ENCODE measurements at places on chromosomes 2 and 18. TPM values are rescaled to one million over a fixed set of nuclear protein-coding genes. Genes with fewer than 3 reads are reported as not detected.
A peak's percentile ranks its signal among the peaks of the same experiment; 100 is the strongest.

The TEX44 gene
- not detected for total RNA-seq

DNA sequence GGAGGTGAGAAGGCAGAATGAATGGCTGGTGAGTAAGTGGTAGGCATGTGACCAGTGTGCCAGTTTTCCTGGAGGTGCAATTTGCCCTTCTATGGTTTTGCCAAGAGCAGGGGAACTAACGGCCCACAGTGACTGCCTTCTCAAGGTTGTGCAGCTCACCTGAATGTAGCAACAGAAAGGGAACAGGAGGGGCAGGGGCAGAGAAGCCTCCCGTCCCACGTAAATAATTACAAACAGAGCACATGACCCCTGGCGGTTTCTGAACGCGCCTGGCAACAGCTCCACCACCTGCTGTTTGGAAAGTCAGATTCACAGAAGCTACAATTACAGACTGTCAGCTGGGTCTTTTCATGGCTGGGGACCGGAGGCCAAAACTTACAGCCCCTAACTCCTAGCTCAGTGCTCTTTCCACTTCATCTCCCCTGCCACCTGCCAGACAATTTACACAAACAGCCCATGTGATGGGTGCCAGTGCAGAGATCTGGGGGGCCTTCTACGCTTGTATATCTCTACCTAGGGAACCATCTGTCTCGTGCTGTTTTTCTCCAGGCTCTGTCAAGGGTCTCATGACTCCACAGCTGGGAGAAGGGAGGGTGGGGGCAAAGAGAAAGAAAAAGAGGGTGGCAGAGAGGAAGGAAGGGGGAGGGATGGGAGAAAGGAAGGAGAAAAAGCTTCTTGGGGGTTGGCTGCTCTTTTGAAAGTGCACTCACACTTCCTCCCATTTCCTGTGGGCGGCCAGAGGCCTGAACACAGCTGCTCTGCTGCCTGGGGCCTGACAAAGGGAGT, 69.6 kb downstream of the POLR1A start:
- DNase-seq = peak; percentile 97

GRCh38 chr2:145075454-145076062, 555.6 kb upstream of the ZEB2 start:
- DNase-seq = no peak

DNA sequence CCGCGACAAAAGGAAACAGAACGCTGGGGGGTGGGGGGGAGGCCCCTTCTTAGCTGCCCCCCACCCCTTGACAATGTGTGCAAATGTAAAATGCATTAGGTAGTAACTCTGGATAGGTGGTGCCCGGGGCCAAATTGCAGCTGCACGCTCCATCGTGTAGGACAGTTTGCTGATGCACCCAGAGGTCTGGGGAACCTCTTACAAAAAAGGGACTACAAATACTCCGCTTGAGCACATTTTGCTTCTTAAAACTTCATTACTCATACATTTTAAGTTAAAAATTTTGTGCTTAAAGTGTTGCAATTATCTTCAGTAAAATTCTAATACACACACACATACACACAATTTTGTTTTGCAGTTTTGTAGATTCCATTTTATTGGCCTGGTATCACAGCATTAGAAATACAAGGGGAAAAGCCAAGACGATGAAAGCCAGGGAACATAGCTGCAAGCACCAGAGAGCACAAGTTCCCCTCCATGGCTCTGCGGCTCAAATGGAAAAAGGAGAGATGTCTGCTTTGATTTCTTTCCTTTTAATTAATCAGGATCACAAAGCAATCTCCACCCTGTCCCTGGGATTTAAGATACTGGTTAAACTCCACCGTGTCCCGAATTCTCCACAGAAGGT, 582.1 kb downstream of the ZEB2 start:
- DNase-seq = peak; percentile 56

The ST3GAL5 gene
- total RNA-seq = 18.2 TPM

- DNase-seq = no peak
Observed at GRCh38 chr18:68769461-68769860, 28.4 kb upstream of the CCDC102B start.

The SERPINB11 gene
- 1.0 TPM for total RNA-seq

GRCh38 chr18:76553715-76554546, 58.9 kb upstream of the ZNF516 start:
- DNase-seq = no peak

DNA sequence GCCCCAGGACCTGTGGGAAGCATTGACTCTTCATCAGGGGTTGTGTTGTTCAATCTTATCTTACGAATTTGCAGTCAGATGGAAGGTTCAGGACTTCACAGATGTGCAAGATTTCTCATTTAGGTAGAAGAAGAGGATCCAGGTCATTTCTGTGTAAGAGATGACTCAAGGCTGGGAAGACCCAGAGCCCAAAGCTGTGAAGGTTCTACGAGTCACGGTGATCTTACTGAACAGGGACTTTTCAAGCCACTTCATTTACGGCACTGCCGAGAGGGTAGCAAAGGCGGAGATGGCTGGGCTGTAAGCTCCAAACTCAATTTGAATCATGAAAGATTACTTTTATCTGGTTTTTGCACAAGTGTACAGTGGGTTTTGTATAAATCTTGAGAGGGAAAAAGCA, 228.0 kb upstream of the MEX3C start:
- DNase-seq = no peak

The NCOA1 gene
- total RNA-seq = 113 TPM

DNA sequence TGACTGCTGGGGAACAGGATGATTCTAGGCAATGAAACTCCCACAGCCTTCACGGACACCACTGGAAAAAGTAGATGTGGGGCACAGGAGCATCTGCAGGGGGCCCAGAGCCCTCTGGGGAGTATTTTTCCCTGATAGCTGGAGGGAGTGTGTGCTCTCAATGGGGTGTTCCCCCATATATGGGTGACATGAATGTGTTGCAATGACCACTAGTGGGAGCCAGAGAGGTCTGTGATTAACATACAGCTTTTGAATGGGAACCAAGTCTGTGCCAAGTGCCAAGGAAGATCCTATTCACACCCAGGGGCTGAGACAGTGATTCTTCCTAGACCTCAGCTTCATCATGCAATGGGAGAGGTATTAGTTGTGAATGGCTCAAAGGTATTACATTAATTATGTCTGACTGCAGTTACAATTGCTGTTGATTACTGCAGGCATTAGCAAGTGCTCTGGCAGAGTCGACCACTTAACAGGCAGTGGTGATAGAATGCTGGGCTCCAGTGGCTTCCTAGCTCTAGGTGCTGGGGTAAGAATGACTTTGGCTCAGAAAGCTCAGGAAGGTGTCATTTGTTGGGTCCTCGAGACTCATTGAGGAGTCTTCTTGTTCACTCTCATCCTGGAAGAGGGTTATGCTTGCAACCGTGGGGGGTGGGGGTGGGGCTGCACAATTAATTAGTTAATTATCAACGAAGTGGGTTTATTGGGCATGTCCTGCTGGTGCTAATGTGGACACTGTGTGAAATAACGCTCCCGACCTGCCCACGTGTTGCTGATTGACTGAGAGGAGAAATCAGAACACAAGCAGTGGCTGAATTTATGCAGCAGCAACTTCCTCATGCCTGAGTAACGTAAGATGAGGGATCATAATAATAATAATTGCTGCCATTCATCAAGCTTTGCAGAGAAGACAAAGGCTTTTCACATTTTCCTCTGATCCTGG, 194.1 kb downstream of the CLIP4 start:
- DNase-seq = peak; percentile 76

DNA sequence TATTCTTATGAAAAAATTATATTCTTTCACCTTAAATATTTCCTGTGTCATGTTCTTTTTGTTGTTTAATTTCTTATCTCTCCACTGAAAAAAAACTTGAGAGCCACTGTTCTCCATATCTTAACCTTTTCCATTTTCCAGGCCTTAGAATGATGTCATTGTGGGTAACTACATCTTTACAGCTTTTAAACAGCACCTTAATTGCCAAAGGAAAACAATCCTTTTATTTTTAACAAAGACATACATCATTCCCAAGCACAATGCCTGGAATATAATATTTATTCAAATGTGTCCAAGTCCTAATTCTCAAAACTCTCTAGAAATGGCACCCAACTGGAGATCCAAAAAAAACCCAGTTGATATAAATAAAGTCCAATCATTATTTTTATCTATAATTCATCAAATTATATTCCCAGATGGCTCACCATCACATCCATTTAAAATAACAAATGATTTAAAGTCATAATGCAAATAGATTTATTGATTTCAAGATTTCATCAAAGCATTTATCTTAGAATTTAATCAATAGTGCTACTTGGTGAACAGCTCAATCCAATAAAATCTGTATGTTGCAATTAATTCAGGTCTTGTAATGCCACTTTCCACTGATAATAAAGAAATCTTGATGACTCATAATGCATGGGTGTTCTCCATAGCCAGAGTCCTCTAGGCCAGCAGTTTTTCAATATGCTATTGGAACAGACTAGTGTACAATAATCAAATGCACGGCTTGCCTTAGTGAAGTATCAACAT, 107.1 kb upstream of the MAPRE2 start:
- no peak for DNase-seq

DNA sequence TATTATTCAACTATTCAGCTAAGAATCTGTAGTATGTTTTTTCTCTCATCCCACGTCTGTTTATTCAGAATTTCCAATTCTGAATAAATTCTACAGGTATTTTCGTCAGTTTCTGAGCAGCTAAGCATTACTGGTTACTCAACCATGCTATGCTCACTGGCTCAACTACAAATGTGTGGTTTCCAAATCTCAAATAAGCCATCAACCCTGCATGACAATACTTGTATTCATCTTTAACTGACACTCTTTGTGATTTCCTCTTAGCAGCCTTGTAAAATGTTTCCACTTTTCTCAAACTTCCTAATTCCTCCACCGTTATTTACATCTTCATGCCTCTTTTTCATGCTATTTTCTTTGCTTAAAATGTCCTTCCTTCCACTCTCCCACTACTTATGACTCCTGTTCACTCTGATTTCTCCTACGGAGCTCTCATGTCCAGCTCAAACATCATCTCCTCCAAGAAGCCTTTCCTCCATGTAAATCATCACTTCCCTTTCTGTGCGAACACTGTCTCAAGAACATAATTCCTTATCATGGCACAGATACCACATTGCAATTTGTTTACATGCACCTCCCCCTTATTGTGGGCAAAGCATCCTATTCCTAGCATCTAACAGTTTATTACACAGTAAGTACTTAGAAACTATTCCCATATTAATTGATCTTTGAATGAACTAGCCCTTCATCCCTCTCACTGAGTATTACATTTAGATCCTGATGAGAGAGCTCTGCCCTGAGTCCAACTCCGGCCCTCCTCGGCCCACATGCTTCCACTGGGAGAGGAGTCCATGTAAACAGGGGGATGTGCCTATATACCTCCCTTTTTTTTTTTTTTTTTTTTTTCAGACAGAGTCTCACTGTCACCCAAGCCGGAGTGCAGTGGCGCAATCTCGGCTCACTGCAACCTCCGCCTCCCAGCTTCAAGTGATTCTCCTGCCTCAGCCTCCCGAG, 10.5 kb downstream of the CCDC88A start:
- no peak for DNase-seq

- no peak for DNase-seq
Observed at GRCh38 chr2:30302566-30302965, 71.2 kb downstream of the LBH start.

GRCh38 chr2:79876430-79876829, 363.6 kb downstream of the CTNNA2 start:
- DNase-seq = peak; percentile 17

- DNase-seq = no peak
Observed at GRCh38 chr2:171279983-171280790, 119.5 kb upstream of the TLK1 start.

GRCh38 chr18:70284976-70285620, 3.7 kb upstream of the SOCS6 start:
- no peak for DNase-seq

DNA sequence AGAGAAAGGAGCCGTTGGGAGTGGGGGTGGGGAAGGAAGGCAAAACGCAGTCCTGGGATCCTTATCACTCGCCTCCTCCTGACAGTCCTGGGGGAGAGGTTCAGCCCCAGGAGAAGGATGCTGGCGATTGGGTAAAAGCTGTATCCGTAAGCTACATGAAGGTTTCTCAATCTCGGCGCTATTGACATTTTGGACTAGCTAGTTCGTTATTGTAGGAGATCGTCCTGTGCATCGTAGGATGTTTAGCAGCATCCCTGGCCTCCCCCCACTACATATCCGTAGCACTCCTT, 511 bp upstream of the TP53I3 start:
- no peak for DNase-seq

- DNase-seq = no peak
Observed at GRCh38 chr2:17981936-17982335, 103.5 kb downstream of the KCNS3 start.

GRCh38 chr2:107737756-107738155, 88.9 kb upstream of the RGPD4 start:
- DNase-seq = no peak

DNA sequence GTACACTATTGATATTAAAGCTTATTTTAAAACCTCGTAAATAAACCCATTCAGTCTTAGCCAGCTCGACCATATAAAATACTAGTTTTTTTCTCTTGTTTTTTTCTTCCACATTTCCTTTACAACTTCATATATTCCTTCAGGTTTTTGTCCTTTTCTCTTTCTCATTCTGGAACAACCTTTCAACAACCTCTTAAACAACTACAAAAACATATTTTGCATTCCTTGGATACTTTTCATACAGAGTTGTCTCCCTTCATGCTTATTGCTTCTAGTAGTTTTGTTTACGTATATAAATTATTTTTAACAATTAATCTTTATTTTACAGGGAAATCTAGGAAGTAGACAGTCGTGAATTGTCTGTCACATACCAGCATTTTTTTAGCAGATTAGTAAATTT, 41.2 kb downstream of the COMMD1 start:
- DNase-seq = no peak

DNA sequence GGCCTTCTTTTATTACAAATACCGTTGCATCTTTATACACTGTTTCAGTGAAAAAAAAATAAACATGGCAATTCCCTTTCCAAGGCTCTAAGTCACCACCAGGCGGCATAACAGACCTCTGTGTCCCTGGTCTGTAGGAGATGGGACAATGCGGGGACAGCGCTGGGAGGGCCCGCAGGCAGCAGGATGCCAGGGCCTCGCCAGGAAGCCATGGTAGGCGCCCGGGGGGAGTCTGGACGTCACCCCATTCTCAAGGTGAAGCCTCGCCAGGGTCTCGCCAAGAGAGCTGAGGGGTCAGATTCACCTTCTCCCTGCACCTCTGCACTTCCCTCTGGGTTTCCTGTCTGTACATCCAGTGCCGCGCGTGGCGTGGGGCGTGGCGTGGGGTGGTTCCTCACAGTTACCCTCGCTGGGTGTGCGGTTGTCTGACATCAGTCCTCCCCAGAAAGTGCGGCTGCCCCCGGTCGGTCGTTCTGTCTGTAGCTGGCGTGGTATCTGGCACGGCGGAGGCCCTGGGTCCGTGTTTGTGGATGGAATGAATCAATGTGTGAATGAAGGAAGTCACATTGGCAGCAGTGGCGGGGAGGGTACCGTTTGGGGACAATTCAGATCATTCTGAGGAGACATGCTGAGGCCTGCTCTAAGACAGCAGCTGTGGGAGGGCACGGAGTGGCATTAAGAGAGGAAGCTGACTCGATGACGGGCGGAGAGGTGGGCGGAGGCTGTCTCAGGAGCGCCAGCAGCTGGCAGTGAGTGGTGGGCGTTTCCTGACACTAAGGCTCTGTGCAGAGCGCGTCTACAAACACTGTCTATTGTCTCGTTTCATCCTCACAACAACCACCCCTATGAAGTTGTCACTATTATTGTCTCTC, 46.0 kb downstream of the LRRFIP1 start:
- DNase-seq = peak; percentile 93

GRCh38 chr2:205675861-205676516, 6.3 kb upstream of the NRP2 start:
- peak; percentile 86 for DNase-seq

GRCh38 chr2:151928380-151928779, 100.2 kb upstream of the ARL5A start:
- no peak for DNase-seq
